ENCODE measurements at places on chromosomes 5 and 9.
A peak's percentile ranks its signal among the peaks of the same experiment; 100 is the strongest.

- no peak for DNase-seq
Measured at GRCh38 chr9:101652601-101653175, 57.9 kb upstream of the PPP3R2 start.

DNA sequence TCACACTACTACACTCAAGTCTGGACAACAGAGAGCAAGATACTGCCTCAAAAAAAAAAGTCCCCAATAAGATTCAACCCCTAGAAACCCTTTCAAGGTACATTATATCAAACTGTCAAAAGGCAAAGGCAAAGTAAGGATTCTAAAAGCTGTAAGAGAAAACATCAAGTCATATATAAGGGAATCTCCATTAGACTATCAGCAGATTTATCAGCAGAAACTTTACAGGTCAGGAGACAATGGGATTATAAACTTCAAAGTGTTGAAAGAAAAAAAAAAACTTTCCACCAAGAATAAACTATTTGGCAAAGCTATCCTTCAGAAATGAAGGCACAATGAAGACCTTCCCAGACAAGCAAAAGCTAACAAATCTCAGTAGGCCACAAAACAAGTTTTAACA, 63.5 kb upstream of the DMRT1 start:
- DNase-seq: no peak

DNA sequence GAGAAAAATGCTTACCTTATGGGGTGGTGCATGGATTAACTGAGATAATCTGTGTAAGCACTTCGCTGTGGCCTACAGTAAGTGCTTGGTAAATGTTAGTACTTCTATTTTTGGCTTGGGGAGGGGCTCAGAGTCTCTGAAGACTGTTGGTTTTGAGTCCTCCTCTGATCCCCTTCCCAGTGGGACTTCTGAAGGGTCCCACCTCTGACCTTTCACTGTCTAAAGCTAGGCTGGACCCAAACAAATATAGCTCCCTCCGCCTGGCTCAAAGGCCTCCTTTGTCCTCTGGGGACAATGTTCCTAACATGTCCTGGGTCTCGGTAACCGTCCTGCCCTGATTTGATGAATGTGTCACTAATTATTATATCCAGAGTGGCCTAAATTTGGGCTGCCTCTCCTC, 34.8 kb downstream of the CAMK2A start:
- no peak for DNase-seq

- DNase-seq: peak; percentile 64
Measured at GRCh38 chr9:35611230-35611797, 6.3 kb downstream of the TESK1 start.

- DNase-seq: no peak
Measured at GRCh38 chr9:99931155-99931840, 24.8 kb downstream of the STX17 start.

DNA sequence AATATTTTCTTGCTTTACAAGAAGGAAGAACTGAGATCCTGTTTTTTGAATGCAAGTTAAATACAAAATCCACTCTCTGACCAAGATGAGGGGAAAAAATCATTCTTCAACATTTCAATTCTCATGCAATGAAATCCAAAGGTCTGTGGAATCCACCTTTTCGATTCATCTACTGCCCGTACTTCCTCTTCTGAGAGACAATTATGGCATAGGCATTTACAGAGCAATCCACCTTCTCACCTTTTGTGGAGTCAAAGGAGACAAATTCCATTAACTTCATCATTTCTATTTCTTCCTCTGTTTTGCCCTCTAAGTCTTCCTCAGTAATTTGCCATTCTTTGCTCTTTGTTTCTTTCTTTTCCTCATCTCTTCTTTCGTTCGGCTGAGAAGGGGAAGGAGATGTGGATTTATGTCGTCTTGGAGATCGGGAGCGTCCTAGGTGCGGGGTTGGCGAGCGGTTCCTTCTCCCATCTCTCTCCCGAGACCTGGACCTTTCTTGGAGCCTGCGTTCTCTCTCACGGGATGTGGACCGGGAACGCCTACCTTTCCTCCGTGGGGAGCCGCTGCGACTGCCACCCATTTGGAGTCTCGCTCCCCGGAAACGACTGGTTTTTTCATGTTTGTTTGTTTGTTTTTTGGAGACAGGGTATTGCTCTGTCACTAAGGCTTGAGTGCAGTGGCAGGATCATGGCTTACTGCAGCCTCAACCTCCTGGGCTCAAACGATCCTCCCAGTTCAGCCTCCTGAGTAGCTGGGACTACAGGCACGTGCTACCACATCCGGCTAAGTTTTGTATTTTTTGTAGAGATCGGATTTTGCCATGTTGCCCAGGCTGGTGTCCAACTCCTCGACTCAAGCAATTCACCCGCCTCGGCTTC, 24.3 kb upstream of the AFF4 start:
- no peak for DNase-seq

Data from CD8-positive, alpha-beta T cell (primary cell).